ENCODE measurements at places on chromosomes 6 and 20.

DNA sequence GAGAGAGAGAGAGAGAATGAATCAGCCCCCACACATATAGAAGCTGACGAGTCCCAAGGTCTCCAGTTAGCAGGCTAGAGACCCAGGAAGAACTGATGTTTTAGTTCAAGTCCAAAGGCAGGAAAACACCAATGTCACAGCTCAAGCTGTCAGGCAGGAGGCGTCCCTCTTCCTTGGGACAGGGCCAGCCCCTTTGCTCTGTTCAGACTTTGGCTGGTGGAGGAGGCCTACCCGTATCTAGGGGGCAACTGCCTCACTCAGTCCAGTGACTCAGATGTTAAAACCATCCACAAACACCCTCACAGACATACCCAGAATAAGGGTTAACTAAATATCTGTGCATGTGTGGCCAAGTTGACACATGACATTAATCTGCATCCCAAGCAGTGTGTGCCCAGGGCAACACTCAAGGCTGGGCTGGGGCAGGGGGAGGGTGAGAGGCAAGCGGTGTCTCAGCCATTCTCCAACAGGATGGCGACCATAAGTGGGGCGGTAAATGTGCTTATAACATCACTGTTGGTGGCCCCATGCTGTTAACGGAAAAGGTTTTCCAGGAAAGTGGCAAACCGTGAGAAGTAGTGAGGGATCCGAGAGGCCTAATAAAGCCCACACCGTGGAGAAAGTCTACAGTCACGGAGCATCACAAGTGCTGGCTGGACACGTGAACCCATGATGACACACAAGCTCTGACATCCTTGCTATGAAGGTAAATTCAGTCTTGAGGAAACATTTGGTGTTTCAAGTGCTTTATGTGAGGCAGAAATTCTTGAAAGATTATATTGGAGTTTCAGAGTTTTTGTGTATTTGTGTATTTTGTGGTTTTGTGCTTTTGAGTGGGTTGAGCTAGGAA, 28.1 kb downstream of the RAMACL start:
- no peak for DNase-seq

GRCh38 chr20:51135926-51136715, 113.2 kb upstream of the KCNG1 start:
- DNase-seq: no peak

DNA sequence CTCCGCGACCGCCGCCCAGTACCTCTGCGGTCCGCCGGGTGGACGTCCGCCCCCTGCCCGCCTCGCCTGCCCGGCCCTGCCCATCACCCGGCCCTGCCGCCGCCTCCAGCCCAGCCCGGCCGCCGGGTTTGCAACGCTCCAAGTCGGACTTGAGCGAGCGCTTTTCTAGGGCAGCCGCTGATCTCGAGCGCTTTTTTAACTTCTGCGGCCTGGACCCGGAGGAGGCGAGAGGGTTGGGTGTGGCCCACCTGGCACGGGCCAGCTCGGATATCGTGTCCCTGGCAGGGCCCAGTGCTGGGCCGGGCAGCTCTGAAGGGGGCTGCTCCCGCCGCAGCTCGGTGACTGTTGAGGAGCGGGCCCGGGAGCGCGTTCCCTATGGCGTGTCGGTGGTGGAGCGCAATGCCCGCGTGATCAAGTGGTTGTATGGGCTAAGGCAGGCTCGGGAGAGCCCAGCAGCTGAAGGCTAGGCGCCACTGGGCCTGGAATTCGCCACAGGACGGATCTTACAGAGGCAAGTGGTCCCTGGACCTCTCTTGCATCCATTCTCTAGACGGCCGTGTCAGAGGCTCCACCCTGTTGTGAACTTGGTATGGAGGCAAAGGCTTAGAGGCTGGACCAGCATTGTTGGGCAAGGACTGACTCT, 11.8 kb downstream of the FAM110A start:
- no peak for DNase-seq

DNA sequence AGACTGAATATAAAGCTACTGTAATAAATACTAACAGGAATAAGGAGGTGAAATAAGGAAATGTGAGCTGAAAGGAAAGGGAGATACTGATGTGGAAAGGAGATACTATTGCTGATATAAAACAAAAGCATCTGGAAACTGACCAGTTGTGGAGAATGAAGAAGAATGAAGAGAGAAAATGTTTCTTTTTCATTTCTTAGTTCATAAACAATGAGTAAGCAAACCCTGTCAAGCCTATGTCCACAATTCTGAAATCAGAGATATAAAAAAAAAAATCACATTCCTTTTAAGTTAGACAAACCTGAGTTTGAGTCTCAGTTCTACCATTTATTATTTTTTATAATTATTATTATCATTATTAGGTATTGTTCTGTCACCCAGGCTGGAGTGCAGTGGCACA, 121.6 kb upstream of the GJE1 start:
- no peak for DNase-seq

GRCh38 chr6:70404658-70405057, 8.7 kb upstream of the FAM135A start:
- DNase-seq: no peak

GRCh38 chr6:49847673-49848072, 18.7 kb downstream of the CRISP1 start:
- no peak for DNase-seq

GRCh38 chr6:148997865-148998264, 251.0 kb downstream of the UST start:
- no peak for DNase-seq
